ENCODE measurements at places on chromosomes 12 and 14.

DNA sequence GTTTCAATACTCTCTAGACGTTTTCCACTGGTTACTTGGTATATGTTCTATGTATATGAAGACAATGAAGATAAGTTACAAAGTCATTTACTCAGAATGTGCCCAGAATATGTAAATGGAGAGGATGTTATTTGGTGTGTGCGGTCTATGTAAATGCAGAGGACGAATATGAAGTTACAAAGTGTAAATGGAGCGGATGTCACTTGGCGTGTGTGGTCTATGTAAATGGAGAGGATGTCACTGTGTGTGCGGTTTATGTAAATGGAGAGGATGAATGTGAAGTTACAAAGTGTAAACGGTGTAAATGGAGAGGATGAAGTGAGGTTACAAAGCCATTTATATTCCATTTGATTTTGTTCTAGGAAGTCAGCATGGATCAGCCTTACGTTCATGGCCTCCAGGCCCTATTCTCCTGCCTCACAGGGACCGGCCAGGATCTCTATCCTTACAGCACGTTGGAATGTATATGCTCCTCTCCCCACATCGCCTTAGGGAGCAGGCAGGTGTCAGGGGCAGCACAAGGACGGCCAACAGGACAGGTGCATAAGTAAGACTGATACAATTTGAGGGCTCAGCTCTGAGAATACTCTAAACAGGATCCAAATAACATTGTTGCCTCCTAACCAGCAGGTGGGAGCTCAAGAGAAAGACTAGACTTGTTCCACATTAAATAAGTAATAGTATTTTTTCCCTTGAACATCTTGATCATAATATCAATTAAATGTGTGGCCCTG is 42.4 kb downstream of the GLRX5 start:
- DNase-seq, result no peak

DNA sequence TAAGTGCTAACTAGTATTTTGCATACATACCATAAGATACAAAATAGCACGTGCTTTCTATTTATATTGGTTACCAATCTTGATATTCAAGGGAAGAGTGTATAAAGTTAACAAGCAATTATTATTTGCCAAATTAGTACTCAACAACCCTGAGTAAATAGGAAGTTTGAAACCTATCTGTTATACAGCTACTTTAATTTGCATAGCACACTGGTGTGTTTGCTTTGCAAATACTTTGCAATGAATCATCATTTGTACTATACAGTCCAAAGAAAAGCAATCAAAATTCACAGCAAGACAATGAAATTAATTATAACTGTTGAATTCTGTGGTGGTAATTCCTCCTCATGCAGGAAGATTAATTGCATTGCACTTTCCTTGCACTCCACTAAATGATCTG is 469.1 kb downstream of the PRKD1 start:
- no peak for DNase-seq

GRCh38 chr12:64082866-64083268 is 139.2 kb downstream of the KICS2 start:
- DNase-seq, result no peak

- DNase-seq, result no peak
Measured at GRCh38 chr12:75909714-75910656, 121.6 kb downstream of the PHLDA1 start.

DNA sequence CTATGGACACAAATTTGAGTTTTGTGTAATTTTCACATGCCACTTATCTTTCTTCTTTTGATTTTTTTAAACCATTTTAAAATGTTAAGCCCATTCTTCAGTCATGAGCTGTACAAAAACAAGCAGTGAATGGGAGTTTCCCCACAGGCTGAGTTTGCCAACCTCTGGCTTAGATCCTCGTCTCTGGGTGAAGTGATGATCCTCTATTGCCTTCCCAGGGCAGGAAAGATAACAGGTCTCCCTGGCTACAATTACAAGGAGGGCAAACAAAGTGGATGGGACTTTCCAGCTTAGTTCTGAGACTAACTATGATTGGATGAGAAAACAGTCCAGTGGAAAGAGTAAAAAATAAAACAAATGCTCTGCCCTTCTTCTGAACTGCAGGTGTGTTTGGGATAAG is 203.7 kb downstream of the SPTSSA start:
- DNase-seq, result no peak

GRCh38 chr12:46956451-46957035 is 122.9 kb upstream of the PCED1B start:
- no peak for DNase-seq

DNA sequence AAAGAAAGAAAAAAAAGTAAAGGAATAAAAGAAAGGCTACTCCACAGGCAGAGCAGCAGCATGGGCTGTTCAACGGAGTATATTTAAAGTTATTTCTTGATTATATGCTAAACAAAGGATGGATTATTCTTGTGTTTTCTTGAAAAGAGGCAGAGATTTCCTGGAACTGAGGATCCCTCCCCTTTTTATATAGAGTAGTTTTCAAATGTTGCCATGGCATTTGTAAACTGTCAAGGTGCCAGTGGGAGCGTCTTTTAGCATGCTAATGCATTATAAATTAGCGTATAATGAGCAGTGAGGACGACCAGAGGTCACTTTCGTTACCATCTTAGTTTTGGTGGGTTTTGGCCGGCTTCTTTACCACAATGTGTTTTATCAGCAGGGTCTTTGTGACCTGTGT is 383.0 kb downstream of the PCNX1 start:
- DNase-seq, result no peak

GRCh38 chr12:3990501-3991280 is 117.5 kb upstream of the PARP11 start:
- no peak for DNase-seq

DNA sequence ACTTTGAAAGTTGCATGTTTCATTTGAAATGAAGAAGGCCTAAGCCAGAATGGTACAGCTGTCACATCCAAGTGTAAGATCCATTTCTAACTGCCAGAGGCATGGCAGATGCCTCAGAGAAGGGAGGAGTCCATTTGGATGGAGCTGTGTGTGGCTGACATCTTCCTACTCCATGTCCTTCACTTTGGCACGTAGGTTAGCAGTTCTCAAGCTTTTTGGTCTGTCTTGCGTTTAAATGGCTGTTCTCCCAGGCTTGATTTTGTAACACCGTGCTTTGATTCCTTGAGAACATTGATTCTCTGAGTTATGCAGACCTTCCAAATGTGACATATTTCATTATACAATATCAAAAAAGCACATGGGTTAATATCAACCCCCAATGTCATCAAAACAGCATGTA is 23.4 kb downstream of the EML1 start:
- no peak for DNase-seq

- no peak for DNase-seq
Measured at GRCh38 chr12:115140981-115141655, 457.1 kb upstream of the TBX3 start.

DNA sequence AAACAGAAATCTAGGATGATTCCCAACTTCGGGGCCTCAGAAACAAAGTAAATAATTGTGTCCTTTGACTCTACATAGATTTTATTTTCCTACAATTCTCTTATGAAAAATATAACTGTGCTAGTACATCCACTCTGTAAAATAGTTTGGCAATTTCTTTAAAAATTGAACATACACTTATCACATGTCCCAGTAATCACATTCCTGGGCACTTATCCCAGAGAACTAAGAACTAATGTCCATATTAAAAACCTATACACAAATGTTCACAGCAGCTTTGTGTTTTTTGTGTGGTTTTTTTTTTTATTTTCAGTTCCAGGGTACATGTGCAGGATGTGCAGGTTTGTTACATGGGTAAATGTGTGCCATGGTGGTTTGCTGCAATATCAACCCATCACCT is 99.0 kb downstream of the KCNH5 start:
- DNase-seq, result no peak

DNA sequence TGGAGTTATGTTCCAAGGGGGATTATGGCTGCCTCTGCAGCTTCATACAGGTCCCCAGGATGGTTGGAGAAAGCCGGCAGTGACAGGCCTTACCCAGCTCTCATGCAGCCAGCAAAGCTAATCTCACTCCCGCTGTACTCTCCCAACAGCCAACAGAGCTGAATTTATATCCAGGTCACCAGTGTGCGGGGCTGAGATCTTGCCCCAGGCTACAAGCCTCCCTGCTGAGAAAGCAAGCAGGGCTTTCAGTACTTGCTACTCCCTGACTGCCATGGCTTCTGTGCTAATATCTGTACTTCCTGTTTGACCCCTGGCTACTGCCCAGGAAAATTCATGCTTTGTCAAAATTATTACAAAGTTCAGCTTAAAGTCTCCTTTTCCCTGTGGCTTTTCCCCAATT is 92.9 kb downstream of the ATP23 start:
- no peak for DNase-seq

- no peak for DNase-seq
Measured at GRCh38 chr14:66360366-66360926, 125.7 kb upstream of the CCDC196 start.

DNA sequence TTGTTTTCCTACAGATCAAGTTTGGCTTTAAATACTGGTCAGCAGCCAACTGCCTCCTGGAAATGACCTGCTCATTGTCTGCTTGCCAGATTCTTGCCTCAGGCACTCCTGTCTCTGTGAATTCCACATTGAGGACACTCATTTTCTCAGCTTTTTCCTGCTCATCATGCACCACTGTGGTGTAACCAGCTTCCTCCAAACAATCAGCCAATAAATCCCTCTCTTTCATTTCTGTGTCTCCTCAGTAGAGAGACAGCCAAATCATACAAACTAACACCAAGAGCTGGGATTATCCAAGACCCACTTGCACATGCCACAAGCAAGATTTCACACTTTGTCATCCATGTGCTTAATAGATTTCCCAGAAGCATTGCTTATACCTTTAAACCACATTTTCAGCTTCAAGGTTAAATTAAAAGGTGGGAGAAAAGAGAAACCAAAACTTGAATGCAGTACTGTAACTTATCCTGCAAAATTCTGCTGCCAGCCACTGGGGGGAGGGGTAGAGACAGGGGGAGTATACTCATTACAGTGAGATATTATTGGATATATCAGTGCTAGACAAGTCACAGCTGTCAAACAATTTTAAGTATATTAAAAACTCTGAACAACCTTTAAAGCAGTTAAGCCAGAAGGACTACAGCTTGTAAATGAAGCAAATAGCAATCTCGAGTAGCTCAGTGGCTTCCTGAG is 105.0 kb downstream of the PPP2R5E start:
- DNase-seq, result no peak

DNA sequence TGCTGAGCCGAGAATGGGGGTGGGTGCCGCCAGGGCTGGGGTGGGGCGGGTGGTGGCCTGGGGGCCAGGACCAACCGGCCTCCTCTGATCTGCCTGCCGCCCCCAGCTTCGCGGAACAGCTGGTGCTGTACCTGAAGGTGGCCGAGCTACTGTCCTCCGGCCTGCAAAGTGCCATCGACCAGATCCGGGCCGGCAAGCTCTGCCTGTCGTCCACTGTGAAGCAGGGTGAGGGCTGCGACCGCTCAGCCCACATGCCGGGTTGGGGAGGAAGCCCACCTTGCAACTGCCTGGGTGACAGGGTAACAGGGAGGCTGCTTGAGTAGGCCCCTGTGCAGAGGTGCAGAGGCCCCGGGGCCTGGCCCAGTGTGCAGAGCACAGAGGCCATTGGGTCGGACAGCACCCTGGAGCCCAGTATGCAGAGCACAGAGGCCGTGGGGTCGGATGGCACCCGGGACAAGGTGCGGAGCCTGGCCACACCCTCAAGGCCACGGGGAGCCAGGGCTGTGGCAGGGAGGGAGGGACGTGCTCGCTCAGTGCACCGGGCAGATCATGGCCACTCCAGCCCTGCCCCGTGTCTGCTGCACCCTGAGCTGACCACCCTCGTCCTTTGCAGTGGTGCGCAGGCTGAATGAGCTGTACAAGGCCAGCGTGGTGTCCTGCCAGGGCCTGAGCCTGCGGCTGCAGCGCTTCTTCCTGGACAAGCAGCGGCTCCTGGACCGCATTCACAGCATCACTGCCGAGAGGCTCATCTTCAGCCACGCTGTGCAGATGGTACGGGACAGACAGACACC is 9.5 kb upstream of the PUS1 start:
- no peak for DNase-seq

- no peak for DNase-seq
Measured at GRCh38 chr12:123720141-123720814, 8.1 kb downstream of the ATP6V0A2 start.

DNA sequence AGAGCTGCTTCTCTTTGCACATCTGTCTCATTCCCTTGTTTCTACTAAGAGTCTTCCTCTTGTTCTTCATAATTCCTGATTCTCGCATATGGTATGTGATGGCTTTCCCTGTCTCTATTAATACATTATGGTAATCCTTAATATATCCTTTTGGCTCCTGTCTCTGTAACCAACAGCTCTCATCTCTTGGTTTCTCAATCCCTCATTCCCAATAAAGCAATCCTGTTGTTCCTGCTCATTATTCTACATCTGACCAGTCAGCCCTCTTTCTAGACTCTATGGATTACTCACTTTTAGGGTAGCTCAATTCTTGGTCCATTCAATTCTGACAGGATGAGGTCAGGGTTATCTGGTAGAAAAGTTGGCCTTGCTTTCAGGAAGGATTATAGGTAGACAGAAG is 349.9 kb downstream of the LRIG3 start:
- DNase-seq, result no peak

DNA sequence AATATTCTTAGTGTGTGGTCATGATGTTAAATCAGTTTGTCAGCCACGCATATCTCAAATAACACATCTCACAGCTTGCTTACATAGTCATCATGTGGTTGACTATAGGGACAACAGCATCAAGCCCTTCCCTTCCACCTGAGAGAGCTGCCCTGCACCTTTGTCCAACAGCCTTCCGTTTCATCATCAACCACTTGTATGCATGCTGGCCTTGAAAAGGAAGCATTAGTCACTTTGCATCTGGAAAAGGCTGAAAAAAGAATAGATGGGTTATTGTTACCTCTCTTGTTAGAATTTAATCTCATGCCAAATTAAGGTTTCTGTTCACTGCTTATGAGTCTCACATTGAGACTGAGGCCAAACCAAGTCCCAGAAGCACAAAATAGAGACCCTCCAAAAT is 1586.5 kb upstream of the SEL1L start:
- DNase-seq, result no peak

GRCh38 chr12:3326156-3326849 is 164.7 kb upstream of the PRMT8 start:
- DNase-seq, result no peak

DNA sequence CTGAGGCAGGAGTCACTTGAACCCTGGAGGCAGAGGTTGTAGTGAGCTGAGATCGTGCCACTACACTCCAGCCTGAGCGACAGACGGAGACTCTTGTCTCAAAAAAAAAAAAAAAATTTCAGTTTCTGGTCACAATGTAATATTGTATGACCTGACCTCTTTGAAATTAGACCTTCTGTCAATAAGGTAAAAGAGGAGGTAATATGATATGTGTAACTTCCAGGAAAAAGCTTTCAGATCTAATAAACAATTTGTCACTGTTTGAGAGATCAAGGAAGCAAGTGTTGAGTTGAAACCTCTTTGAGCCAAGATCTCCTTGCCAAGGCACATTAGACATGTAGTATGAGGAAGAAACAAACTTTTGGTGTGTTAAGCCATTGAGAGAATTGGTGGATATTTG is 101.7 kb upstream of the ATF7IP start:
- no peak for DNase-seq

All from activated CD4-positive, alpha-beta T cell treated with anti-CD3 and anti-CD28 coated beads for 1 hour (primary cell).